ENCODE measurements at places on chromosomes 13 and 19.

DNA sequence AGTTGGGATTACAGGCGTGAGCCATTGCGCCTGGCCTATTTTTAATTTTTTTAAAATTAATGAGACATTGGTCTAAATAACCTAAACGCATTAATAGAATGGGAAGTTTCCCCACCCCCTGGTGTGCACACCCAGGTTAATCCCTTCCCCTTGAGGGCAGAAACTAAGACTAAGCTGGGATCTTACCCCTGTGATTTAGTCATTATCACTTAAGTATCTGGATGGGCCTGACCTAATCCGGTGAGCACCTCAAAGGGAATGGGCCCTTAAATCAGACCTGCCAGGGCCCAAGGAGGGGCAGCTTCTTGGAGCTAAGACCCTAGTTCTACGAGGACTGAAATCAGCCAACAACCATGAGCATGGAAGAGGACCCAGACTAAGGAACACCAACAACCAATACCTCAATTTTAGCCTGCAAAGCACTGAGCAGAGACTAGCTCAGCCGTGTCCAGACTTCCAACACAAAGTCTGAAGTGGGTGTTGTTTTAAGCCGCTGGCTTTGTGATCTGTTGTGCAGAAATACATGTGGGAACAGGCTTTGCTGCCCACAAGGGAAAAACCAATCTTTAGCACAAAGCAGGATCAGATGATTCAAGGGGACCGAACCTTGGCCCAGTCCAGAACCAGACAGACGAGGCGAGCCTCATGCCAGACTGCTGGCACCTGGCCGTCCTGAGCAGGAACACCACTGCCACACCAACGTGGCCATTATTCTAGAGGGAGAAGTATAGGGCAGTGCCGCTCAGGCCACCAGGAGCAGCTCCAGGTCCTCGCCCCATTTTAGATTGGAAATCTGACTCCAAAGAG lies 7.1 kb downstream of the UBE2S start:
- DNase-seq, result no peak

DNA sequence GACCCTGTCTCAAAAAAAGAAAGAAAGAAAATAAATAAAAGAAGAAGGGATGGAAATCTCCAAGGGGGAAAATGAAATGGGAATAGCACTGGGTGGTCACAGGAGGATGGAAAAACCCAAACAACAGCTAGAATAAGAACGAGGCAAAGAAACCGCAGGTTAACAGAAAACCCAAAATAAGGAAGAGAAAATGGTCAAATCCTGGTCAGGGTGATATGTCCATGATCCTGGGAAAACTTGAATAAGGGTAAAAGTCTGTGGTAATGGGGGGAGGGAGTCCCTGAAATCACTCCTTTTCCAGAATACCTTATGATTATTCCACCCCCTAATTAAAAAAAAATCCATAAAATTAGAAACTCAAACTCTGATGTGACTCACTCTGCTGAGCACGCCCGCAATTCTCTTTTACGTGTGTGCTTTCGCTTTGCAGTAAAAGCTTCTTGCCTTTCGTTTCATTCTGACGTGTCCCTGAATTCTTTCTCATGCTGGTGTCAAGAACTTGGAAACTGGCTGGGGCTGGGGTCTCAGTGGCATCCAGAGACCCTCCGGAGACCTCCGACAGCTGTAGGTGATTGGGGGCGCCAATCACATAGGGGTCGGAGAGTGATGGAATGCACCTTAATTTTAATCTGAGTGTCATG lies 4.3 kb upstream of the NAXD start:
- peak; percentile 65 for DNase-seq

- DNase-seq, result no peak
Observed at GRCh38 chr19:31500197-31500830, 151.1 kb upstream of the TSHZ3 start.

DNA sequence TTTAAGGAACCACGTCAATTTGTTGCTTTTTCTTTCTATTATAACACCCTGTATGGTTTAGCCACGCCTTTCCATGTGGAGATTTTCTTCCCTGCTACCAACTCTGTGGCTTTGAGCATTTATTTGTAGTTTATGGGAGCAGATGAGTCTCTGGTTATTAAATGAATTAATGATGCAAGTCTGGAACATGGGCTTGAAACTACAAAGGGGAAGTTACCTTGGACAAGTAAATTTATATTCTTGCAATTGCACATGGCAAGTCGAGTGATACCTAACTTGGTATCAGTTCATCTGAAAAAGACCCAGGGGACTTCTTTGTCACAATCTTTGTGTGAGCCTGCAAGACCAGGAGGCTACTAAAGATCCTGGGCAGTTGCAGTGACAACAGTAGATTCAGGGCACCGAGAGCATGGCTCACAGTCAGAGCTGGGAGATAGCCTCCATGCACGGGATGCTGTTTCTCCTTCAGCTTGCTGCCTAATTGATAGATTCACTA lies 24.4 kb downstream of the B3GLCT start:
- no peak for DNase-seq

- peak; percentile 17 for DNase-seq
Observed at GRCh38 chr19:41774515-41774980, 19.2 kb downstream of the CEACAM6 start.

DNA sequence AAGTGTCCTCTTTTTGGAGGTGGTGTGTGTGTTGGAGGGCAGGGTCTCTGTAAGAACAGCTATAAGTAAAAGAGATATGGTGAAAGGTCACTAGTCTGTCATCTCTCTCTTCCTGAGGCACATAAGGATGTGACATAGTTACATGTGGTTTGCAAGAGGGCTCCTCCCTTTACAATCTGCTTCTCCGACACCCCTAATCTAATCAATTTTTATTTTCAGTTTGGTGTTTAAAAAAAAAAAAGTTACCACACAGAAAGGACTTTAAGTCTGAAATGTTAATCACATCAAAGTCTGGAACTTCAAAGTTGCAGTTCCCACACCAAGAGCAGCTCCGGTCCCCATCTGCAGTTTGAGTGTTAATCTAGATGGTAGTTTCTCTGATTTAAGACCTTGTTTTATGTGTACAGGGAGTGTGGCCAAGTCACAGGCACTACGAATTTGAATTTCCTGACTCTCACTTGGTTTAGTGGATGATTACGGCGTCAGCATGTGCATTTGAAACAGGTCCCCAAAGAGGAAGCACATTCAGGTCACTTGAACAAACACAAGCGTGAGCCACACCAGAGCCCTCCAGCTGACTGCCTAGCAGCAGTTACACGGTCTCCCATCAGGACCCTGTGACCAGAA lies 53.1 kb downstream of the FOXO1 start:
- peak; percentile 69 for DNase-seq

DNA sequence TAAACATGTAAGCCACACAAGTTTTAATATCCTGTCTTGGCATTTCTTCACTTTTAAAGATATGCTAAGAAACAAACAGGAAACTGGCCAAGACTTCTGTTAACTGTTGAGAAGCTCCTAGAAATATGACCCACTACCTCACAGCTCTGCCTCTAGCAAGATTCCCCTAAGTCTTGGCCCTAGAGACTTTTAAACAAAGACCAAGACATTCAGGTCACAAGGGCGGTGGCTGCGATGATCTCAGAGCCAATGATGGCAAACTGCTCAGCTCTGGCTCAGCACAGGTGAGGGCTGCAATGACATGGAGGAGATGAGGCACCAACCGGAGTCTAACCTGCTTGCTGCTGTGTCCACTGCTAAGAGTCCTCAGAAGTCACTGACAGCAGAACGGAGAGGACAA lies 114.8 kb downstream of the SUCLA2 start:
- DNase-seq, result no peak

DNA sequence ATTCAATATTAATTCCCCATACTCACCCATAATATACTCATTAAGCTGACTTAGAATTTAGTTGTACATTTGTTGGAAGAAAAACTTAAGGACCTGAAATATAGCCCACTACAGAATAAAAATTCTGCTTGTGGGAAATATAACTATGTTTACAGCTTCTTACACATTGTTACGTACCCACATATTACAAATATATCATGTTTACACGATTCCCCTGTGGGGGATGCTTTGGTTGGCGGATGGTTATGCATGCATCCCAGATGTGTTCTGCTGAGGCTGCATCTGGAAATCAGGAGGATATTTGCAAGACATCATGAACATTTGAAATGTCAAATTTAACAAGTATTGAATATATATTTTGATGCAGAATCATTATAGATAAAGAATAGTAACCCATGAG lies 79.5 kb upstream of the KL start:
- no peak for DNase-seq

- no peak for DNase-seq
Observed at GRCh38 chr19:51359294-51359693, 6.9 kb downstream of the ETFB start.

DNA sequence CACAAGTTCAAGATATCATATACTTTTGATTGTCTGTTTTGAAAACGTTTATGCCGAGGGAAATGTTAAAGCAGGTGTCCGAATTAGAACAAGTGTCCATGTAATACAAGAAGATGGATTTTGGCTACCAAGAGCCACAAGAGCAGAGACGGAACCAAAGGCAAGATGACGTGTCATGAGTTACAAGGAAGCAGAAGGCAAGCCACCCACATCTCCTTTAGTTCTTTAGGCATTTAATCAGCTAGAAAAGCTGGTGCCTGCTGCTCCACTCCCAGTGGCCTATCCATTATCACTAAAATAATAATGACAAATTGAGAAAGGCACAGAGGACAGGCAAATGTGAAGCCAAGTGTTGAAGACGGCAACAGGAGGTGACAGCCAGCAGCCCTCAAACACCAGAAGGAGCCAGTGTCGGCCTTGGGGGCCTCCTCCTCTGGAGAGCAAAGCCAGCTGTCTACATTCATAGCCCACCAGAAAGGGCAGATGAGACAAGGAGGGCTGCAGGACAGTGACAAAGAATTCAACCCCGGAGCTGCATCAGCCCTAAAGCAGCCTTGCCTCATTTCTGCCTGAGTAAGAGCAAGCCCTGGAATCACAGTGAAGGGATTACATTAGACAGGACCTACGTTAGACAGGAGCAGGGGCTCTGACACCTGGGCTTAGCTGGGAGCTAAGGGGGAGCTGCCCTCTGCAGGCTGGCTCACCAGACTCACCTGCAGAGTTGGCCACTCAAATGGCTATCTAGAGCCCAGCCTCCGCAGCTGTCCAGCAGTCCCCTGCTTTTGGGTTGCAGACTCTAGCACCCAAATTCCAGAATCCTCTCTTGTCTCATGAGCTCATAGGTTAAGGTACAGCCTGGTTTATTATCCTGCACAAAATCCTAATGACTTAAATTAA lies 569.9 kb downstream of the UQCRFS1 start:
- no peak for DNase-seq

DNA sequence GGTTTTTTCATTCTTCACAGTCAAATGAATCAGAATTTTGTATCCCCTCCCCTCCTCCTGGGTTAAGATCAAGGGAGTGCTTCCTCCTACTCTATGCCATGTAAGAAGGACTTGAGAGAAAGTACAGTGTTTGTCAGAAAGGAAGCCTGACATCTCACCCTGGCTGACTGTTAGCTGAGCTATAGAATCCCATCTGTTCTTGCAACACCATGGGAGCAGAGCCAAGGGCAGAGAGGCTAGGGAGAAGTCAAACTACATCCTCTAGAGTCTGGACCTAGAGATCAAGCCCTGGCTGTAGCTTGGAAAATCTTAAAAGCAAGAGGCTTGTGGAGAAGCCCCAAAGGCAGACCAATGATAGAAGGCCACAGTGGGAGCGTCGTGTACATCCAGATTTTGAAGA lies 145.9 kb downstream of the OLFM4 start:
- DNase-seq, result no peak

DNA sequence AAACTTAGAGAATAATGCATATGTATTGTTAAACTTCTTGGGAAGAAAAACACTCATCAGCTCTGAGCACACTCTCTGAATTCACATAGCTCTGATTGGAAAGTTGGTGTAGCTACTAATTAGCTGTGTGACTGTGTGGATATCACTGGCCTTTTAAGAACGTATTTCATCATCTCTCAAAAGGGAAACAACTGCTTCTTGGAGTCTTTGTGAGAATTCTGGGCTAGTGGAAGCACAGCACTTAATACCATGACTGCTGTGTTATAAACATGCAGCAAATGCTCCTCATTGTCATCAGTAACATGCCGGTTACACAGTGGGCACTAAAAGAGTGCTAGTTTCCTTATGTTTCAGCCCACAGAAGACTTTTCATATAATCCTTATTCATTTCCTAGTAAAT lies 220.9 kb upstream of the CSNK1A1L start:
- no peak for DNase-seq

- DNase-seq, result no peak
Observed at GRCh38 chr19:718991-719512, 10.3 kb downstream of the PALM start.

DNA sequence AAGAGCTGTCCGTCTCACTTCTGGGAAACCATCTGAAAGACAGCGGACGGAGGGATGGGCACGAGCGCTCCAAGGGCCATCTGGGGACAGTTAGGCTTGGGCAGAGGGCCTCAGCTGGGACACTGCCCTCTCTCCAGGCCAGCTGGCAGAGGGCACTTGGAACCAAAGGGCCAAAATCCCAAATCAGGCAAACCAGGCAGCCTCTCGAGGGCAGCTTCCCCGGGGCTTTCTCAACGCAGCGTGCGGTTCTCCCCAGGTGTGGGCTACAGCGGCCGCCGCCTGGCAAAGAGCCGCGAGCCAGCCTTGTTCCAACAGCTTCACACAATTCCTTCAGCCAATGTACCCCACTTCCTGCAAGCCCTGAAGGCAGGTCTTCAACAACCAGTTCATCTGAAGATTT lies 5.0 kb downstream of the MLLT1 start:
- no peak for DNase-seq

GRCh38 chr19:43562226-43562697 lies 13.1 kb downstream of the XRCC1 start:
- no peak for DNase-seq

DNA sequence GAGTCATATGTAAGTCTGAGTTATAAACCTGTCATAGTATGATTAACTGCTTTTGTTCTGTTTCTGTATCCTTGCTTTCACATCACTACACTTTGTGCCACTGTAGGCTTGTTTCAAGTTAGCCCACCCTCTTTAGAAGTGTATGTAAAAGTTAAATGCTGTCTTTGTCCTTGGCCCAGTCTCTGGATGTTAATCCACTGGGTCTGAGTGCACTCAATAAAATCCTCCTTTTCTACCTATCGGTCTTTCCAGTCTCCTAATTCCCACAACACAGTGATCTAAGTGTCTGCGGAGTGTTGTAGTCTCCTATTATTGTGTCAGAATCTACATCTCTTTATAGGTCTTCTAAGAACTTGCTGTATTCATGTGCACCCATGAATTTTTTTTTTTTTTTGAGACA lies 14.1 kb downstream of the ZNF429 start:
- no peak for DNase-seq

DNA sequence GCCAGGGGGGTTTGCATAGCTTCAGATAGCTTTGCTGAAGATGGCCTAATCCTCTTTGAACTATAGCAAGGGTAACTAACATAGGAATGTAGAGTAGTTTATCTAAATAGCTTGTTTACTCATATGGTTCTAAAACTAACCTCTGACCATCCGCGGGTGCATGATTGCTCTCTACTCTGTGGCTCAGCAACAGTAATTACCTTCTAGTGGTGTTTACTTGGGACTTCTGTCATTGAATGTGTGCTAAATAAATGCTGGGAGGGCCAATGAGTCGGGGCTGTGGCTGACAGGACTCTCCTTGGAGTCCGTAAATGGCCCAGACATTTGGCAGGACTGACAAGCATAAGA lies 1461.9 kb downstream of the UQCRFS1 start:
- DNase-seq, result no peak

GRCh38 chr19:5196832-5197231 lies 143.8 kb downstream of the PTPRS start:
- no peak for DNase-seq

All from activated CD4-positive, alpha-beta T cell treated with anti-CD3 and anti-CD28 coated beads, Interleukin-2, Interleukin-4, amounts not matched to agents 100 ng/mL and 50 ng/mL, durations not matched to agents 16 hours and 8 hours (primary cell).